Fibroblast of mammary gland (primary cell): ENCODE measurements at places on chromosomes 12 and 14.
A peak's percentile ranks its signal among the peaks of the same experiment; 100 is the strongest.

- peak; percentile 45 for DNase-seq
Measured at GRCh38 chr12:76976777-76977382, 88.5 kb downstream of the E2F7 start.

GRCh38 chr14:64730061-64730440 is 25.8 kb downstream of the PLEKHG3 start:
- no peak for DNase-seq

- no peak for DNase-seq
Measured at GRCh38 chr12:118685983-118686607, 295.2 kb upstream of the SRRM4 start.

- DNase-seq = no peak
Measured at GRCh38 chr12:132450418-132451171, 39.4 kb upstream of the FBRSL1 start.

DNA sequence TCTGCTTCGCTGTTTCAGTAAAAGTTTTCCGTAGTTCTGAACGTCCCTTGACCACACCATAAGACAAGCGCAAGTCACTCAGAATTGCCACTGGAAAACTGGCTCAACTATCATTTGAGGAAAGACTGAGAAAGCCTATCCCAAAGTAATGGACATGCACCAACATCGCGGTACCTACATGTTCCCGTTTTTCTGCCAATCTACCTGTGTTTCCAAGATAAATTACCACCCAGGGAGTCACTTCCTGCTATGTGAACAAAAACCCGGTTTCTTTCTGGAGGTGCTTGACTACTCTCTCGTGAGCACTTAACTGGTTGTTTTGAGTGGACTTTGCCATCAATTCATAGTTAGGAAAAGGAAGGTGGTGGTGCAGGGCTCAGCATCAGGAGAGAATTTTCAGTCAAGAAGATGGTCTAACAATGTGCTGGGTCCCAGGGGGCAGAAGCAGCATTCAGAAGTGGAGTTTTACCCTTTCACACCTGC is 1.4 kb downstream of the EGLN3 start:
- DNase-seq = no peak

DNA sequence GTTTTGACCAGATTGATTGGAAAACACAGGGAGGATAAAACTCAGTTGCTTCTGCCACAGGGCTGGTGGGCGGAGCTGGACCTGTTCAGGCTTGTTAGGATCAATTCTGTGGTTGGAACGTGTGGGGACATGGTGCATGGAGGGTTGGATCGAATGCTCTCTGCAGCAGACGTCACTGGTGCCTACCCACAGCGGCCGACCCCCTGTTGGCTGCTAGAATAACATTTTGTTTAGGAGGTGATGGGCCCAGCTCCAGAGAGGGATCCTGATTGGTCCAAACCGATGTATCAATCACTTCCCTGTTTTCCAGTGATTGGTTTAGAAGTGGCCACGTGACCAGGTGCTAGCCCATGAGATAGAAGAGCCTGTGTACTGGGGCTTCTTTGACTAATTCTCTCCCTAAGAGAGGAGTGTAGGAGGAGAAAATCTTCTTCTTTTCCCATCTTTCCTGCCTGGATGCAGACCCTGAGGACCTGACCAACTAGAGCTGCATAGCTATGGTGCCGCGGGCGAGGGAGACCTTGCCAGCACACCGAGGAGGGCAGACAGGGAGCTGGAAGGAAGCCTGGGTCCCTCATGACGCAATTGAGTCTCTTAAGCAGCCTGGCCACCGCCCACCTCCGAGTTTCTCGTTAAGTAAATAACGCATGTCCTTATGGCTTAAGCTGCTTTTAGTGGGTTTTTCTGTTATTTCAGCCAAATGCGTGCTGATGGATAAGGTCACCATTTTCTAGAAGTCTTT is 163.5 kb downstream of the AACS start:
- DNase-seq = no peak

DNA sequence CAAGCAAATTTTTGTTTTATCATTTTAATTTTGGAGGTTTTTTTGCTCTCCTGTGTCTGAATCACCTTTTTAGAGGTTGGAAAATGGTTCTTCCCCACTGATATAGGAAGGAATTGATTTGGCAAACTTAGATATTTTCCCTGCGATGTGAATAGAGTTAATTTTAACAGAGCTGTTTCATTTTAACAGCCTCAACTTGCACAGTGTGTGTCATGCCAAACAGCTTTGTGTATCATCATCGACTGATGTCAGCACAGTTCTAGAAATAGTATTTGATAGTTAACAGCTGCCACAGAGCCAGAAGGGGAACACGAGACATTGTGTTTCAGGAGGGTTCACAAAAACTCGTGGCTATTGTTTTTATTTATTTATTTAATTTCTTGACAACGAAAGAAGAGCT is 243.1 kb upstream of the FOXN3 start:
- DNase-seq = peak; percentile 86

DNA sequence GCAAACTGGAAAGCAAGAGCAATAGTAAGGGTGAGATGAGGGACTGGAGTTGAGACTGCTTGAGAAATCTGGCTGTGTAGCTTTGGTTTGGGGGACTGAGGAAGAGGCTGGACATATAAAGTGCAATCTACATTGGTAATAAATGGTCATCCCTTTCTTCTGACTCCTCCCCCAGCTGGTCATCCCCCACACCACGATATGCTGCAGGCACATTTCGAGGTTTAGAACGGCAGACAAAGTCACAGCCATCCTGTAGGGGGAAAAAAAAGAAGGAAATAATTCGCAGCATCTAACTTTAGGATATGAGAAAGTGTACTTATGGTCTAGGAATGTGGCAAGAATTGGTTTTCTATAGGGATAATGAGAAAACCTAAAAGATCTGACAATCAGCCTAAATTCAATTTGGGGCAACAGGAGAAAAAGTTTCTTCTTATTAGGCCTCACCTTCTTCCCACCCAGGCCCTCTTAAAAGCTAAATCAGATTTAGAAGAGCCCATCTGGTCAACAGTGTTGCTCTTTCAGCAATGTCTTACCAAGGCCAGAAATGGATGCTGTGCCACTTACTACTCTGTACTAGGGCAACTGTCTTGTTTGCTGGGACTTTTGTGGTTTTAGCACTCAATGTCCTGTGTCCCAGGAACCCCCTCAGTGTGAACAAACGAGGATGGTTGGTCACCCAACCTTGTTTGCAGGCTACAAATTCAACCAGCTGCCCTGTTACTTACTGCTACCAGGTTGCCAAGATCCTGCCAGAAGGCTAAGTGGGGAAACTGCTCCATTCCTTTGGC is 7.6 kb downstream of the M6PR start:
- DNase-seq = no peak

DNA sequence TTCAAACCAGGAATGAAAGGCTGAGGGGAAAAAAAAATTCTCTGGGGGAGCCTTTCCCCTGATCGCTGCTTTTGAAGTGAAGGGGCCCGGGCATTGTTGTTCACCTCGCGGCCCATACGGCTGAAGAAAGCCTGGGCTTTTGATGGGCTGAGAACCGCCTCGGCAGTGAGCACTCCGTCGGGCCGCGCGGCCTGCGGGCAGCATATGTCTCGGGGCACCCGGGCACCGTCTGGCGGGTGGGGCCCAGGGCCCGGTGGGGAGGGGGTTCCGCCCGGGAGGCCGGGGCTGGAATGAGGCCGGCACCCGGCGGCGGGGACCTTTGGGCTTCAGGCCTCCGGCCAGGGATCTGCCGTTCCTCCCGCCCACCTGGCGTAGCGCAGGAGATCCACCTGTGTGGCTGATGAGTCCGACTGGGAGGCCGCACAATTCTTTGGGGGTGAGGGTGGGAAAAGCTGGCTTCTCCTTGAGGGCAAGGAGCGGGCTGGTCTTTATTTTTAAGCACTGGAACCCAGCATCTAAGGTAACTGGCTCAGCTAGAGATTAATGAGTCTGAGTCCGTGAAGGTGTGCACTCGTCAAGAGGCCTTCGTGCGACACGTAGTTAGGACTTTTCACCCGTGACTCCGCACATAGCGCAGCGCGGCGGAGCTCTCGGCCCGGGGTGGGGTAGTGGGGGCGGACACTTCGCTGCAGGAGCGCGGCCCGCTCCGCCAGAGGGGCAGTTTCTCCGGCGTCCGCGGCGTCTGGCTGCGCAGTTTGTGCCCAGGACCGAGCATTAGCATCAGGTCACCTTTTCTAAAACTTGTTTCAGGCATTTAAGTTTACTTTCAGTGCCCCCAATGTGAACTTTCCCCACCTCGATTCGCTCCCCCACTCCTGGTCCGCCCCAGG is 10.6 kb downstream of the FOXA1 start:
- DNase-seq = no peak

GRCh38 chr12:43816168-43816567 is 10.1 kb upstream of the TWF1 start:
- DNase-seq = peak; percentile 16

DNA sequence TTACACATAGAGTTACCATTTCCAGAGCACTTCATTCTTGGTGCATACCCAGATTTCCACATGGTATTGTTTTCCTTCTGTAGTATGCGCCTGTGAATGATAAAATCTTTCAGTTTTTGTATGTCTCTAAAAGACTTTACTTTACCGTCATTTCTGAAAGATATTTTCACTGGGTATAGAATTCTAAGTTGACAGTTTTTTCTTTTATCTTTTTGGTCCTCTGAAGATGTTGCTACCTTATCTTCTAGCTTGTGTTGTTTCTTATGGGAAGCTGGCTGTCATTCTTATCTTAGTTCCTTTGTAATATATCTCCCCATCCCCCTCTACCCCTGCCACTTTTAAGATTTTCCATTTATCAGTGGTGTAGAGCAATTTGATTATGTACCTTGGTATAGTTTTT is 36.7 kb downstream of the PRMT8 start:
- no peak for DNase-seq
